Testis (tissue), 5 donors: ENCODE measurements at places on chromosomes 4 and X. TPM values are rescaled to one million over a fixed set of nuclear protein-coding genes. Genes with fewer than 3 reads are reported as not detected.

Gene XAGE2
- not detected for total RNA-seq

Gene CXCL1
- total RNA-seq: 0.74 TPM

Gene GAGE13
- total RNA-seq: 2.0 TPM

Gene CPE
- 589 TPM for total RNA-seq

Gene AMBN
- total RNA-seq: 0.74 TPM

Gene BMPR1B
- total RNA-seq: 13.0 TPM

Gene SSX7
- not detected for total RNA-seq

Gene NEIL3
- 2.0 TPM for total RNA-seq

Gene KLHL2
- 26.7 TPM for total RNA-seq

Gene SSX3
- total RNA-seq: 12.8 TPM

Gene SUPT20HL1
- total RNA-seq: 1.5 TPM

Gene HTR2C
- total RNA-seq: 0.31 TPM

Gene PWWP3B
- total RNA-seq: 60.9 TPM

Gene FAM156B
- 82.6 TPM for total RNA-seq

Gene TBX22
- 128 TPM for total RNA-seq

Gene GC
- total RNA-seq: not detected
